ENCODE measurements at places on chromosomes 5 and 9.

- no peak for DNase-seq
These were observed 126.8 kb downstream of the EHMT1 start for GRCh38 chr9:137745541-137745991.

GRCh38 chr5:134453016-134453415 is 41.3 kb upstream of the CDKN2AIPNL start:
- DNase-seq = no peak

DNA sequence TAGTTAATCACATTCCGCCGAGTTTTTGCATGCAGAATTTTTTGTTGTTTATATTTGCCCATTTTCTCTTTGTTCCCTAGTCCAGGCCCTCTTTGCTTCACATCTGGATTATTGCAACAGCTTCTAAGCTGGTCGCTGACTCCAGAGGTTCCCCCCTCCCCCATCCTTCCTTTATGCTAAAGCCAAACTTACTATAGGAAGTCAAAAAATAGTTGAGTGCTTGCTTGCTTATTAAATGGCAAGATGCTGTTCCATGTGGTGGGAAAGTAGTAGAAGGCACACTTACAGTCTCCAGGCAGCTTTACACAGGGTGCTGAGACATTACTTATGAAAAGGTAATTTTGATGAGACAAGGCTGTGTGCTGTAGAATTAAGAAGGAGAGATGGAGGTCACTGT is 1.3 kb downstream of the ZBTB34 start:
- DNase-seq = no peak

GRCh38 chr9:10226996-10227395 is 385.8 kb downstream of the PTPRD start:
- DNase-seq = no peak

DNA sequence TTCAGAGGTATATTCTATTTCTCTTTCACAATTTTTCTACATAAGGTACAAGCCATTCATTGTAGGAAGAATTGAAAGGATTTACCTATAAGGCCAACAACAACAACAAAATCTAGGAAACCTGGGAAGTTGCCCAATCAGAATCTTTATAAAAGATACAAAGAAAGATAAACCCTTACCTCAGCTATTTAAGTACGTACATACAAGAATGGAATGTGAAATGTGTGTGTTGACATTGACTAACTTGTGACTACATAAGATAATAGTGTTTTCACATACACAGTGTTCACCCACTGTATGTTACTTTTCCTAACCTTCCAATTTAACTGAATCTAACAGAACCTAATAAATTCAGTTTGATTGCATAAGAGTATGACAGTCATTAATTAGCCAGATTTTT is 154.1 kb downstream of the ADAMTS6 start:
- DNase-seq = no peak

- DNase-seq = no peak
These were observed 69.8 kb downstream of the ANKH start for GRCh38 chr5:14801792-14802191.

DNA sequence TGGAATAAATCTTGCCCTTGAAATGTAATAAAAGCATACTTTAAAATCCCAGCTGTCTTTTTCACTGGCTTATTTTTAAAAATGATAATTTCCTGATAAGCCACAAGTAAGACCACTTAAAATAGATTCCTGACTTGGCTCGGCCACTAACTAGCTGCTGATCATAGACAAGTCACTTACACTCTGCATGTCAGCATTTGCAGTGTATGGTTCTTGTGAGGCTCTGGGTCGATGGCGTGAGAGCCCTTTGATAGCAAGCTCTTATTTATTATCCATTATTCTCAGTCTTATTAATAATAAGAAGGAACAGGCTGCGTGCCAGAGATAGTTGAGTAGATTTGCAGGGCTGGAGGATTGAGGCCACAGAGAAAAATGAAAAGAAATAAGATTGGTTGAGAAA is 110.7 kb upstream of the IL12B start:
- DNase-seq = no peak

- no peak for DNase-seq
These were observed 34.5 kb downstream of the DAB2IP start for GRCh38 chr9:121685795-121686377.

- DNase-seq = peak; percentile 15
These were observed 189.5 kb downstream of the SEC61B start for GRCh38 chr9:99411479-99412115.

DNA sequence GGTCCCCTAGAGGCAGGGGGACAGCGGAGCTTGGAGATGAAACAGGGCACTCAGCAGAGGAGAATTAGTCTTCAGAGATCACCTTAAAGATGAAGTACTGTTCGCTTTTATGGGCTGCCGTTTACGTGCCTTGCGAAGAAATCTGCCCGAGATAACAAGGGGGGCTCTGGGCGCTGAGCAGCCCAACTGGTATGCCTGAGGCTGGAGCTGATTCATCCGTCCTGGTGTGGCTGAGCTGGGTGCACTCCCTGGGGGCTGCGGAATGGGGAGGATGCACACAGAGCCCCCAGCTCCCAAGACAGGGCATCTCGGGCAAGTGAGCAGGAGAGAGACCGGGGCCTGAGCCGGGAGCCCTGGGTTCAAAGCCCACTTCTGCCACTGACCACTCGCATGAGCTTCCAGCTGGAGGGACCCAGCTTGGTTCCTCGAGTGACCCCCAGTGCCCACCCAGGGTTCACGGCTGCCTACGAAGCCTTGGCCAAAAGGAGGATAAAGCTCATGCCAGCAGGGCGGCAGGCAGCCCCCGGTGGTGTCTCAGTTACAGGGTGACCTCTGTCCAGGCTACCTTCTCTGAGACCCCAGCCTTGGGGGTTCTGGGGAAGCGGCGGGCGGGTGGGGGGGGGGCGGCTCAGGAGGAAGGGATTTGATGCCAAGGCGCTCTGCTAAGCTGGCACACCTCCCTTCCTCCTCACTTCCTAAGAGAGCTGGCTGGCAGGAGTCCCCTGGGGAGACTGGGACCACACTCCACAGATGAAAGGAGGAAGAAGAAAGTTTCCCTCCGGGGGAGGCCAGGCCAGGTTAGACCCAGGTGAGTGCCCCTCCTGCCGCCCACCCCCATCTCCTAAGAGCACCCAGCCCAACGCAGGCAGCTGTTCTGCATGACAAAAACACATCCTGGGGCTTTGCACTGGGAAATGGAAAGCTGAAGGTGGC is 5.7 kb downstream of the FIBCD1 start:
- DNase-seq = no peak

DNA sequence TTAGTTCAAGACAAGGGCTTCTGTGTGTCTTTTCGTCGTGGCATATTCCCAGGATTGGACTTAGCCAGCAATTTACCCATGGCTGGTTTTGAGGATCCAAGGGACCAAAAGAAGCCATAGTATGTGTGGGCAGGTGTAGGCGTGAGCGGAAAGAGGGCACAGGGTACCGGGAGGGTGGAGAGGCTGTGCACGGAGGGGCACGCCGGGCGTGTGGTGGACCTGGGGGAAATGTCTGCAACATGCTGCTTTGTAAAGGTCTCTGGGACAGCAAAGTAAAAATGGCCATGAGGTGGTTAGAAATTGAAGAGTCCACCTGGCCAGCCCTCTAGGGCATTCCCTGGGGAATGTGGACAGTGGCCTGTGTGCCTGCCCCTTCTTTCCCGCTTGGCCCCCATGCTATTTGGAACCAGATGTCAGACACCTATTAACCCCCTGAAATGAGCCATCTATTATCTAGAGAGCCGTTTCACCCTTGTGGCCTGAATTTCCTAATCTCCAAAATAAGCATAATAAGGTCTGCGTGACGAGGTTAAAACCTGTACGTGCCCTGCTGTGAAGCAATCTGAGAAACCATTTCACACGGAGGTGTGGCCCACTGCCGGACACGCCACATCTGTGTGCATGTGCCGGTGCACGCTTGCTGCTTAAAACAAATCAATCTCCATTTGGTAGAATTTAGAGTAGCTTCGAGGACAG is 5.1 kb downstream of the FLT4 start:
- no peak for DNase-seq
